Right ventricle myocardium inferior (tissue), 1 donor: ENCODE measurements at places on chromosomes 7 and 10. TPM values are rescaled to one million over a fixed set of nuclear protein-coding genes. Genes with fewer than 3 reads are reported as not detected.
A peak's percentile ranks its signal among the peaks of the same experiment; 100 is the strongest.

RADIL gene
- total RNA-seq, result 3.9 TPM

MACROH2A2 gene
- total RNA-seq, result 14.8 TPM

MEST gene
- total RNA-seq, result 10.7 TPM

ABCB1 gene
- total RNA-seq, result 4.5 TPM

TUBAL3 gene
- not detected for total RNA-seq

DPP6 gene
- total RNA-seq, result 0.19 TPM

FGFBP3 gene
- total RNA-seq, result 0.32 TPM

CDH23 gene
- 4.8 TPM for total RNA-seq

PTPN20 gene
- total RNA-seq, result 14.3 TPM

GIMAP5 gene
- 9.0 TPM for total RNA-seq

MMD2 gene
- total RNA-seq, result not detected

HEPACAM2 gene
- not detected for total RNA-seq

STK31 gene
- 0.46 TPM for total RNA-seq

DGKI gene
- total RNA-seq, result 1.4 TPM

DNA sequence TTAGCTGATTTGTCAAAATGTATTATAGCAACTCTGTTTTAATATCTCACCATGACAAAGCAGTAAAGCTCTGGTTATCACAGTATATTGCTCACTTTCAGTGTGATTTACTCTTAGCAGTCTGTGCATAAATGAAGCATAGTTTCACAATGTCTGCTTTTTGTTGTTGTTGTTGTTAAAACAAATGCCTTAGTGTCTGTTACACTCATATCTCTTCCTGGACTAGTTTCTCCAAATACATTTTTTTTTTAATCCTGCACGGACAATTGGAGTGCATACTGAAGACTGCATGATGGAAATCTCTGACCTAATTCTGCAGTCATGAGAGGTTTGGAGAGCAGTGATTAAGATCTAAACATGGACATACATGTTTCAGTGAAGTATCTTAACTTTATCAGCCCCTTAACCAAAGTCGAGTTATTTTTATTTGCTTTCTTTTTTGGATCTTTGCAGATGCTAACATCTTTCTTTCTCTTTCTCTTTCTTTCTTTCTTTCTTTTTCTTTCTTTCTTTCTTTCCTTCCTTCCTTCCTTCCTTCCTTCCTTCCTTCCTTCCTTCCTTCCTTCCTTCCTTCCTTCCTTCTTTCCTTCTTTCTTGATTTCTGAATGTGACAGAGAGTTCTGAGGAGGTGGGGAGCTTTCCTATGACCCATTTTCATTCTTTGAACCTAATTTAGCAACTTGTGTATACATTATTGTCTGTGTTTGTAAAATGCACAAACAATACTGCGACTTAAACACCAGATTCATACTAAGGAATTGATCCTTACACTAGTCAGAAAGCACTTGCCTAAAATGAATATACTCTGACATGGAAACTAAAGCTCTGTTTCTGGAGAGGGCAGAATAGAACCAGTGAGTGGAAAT is 161.5 kb upstream of the AGR3 start:
- no peak for DNase-seq

DNA sequence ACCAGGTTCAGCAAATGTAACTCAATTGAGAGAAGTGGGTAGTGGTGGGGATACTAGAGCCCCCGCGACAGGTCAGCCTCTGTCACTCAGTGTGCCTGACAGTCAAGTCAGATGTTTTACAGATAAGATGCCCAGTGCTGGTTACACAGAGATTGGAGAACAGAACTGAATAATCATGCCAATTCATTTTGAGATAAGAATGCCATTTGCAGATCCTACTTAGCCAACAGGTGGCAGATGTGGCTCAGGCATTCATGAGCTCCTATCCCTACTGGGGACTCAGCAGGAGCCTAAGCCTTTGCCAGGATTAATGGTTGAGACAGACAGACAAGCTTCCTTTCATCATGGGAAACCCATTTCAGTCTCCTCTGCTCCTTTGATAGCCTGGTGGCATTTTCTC is 137.8 kb downstream of the MAPK8 start:
- DNase-seq, result no peak

DNA sequence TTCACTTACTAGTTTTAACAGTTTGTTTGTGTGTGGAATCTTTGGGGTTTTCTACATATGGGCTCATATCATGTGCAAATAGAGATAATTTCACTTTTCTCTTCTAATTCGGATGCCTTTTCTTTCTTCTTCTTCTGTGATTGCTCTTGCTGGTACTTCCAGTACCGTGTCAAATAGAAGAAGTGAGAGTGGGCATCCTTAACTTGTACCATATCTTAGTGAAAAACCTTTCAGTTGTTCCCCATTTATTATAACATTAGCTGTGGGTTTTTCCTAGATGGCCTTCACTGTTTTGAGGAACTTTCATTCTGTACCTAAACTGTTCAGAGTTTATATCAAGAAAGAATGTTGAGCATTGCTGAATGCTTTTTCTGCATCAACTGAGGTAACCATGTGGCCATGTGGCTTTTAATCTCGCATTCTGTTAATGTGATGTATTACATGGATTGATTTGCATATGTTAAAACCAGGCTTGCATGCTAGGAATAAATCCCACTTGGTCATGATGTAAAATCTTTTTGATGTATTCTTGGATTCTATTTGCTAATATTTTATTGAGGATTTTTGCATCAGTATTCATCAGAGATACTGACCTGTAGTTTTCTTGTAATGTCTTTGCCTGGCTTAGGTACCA is 78.7 kb downstream of the FAM107B start:
- DNase-seq, result no peak

DNA sequence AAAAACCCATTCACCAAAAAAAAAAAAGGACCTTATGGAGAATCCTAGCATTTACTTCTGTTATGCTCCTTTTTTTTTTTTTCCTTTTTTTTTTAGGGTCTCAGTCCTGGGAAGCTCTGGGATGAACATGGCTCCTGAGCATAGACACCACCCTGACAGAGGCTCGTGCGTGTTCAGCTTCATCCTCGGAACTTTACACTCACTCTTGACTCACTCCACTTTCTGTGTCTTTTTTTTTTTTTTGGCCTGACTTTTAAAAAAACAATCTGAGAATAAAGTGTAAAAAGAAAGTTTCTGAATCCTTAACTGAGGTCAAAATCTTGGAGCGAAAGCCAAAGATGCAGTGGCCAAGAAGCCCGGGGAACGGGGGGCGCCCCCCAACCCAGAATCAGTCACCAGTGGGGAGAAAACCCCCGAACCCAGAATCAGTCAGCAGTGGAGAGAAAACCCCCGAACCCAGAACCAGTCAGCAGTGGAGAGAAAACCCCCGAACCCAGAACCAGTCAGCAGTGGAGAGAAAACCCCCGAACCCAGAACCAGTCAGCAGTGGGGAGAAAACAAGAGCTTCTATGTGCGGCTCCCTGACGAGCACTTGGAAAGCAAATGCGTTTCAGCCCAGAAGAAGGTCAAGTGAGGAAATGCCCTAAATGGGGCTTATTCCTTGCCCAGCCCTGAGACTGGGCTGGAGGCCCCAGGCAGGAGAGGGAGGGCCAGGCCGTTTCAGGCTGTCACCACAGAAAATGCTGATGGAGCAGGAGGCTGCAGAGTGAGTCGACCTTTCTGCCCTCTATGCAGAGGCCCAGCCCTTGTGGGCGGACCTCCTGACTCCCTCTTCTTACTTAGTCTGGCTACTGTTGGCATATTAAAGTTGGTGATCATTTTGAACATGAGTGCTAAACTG is 19.0 kb upstream of the PFKP start:
- no peak for DNase-seq

DNA sequence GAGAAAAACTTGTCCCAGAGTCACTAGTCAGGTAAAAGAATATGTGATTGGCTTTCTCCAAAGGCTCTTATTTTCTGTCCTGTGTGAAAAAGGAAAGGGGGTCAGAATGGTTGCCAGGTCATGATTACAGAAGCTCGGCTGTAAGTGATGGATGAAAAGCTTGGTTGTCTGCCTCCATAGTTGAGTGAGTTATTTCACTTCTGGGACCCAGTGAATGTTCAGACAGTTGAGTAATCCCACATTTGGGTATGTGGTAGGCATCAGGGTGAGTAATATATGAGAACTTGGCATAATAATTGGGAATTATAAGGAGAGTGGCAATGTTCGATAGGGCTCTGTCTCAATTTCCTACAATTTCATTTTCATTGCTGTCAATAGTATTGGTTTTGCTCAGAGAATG is 72.5 kb downstream of the BBS9 start:
- DNase-seq, result no peak

DNA sequence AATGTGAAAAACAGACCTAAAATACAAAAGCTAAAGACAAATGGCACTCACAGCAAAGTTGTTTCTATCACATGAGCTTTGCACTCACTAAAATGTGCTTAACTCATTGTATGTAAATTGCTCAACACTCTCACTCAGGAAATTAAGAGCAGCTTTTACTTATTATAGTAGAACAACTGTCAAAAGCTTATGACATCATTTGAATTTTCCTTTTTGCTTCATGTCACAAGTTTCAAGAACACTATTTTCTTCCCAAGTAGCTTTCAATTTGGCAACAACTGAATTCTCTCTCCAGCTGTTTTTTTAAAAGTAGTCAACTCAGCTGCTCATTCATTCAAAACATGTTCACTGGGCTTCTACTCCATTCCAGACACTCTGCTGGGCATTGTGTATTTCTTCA is 46.9 kb downstream of the ATE1 start:
- DNase-seq, result no peak

DNA sequence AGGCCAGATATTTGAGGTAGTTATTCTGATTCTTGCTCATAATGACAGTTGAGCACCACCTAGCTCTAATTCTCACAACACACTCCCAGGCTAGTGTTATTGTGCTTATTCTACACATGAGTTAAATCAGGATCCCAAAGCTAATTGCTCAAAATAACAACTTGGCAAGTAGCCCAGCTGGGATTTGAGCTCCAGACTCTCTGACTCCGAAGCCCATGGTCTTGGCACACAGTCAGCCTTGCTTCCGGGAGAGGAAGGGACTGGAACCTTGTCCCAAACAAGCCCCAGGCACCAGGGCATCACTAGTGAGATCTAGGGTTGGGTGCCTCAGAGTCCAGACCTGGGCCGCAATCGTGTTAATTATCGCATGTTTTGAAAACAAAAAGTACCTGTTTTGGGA is 101.4 kb downstream of the GPAM start:
- no peak for DNase-seq

DNA sequence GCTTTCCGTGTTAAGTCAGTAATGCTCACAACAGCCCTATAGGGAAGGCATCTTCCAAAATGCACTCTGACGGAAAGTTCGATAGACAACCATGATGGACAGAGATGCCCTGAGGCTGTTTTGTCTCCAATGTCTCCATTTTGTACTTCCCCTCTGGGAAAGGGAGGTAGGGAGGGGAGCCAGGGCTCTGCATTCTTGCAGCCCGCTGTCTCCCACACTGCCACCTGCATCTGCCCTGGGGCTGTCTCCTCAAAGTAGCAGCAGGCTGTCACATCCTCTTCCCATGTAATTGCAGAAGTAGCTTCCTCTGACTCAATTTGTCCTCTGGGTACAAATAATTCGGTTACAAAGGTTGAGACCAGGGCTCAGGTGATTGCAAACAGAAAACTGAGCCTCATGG is 131.4 kb downstream of the GPAM start:
- DNase-seq, result no peak

DNA sequence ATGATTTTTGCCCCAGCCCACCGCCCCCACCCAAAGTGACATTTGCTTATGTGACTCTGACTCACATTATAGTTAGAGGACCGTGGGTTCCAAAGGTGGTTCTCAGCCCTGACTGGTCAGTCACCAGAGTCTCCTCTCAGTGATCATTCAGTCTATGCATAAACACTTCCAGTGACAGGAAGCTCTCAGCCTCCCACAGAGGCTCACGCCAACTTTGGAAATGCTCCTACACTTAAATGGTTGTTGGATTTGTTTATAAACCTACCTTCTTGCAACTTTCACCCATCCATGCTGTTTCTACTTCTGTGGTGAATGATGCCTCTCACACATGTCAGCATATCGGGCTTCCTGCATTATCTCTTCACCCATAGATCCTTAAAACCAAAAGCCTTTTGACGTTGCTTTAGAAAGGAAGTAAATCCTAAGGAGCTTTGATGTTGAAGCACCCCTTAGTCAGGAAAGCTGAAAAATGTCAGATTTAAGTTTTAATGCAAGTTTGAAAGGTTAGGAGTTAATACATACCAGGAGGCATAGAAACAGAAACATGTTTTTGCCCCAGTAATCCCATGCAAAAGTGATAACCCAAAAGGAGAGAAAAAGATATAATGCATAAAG is 46.5 kb upstream of the FGL2 start:
- DNase-seq, result no peak

- DNase-seq, result no peak
Observed at GRCh38 chr10:13086056-13086455, 13.9 kb upstream of the OPTN start.

- DNase-seq, result no peak
Observed at GRCh38 chr10:73838008-73838567, 26.7 kb upstream of the NDST2 start.

GRCh38 chr7:3738964-3739363 is 437.9 kb downstream of the SDK1 start:
- no peak for DNase-seq

DNA sequence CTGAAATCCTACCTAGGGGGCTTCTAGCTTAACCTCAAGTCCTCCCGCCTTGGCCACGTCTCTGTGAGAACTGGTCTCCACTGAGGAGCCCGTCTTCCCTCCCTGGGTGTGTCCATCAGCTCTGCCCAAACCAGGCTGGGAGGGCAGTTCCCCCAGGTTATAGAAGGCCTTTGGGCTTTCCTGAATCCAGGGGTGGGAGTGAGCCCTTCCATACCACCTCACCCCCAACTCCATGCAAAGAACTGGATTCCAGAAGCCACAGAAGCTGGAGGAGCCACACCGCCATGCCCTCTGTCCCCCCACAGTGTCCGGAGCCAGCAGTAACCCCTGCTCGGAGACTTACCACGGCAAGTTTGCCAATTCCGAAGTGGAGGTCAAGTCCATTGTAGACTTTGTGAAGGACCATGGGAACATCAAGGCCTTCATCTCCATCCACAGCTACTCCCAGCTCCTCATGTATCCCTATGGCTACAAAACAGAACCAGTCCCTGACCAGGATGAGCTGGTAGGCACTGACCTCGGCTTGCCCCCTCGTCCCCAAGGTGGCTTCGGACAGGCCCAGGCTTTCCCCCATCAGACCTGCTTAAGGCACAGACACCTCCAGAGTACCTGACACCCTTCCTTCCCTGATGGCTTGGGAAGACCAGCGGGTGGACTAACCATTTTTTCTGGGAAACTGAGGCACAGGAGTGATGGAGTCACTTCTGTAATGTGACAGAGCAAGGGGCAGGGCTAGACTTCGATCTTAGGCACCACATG is 4.7 kb downstream of the CPA1 start:
- no peak for DNase-seq

GRCh38 chr10:113020475-113020753 is 70.4 kb downstream of the TCF7L2 start:
- DNase-seq, result no peak

GRCh38 chr10:97765201-97765600 is 6.6 kb downstream of the SFRP5 start:
- DNase-seq, result peak; percentile 25
